ENCODE measurements at places on chromosomes 6 and 20.

GRCh38 chr20:41984031-41984430 is 365.9 kb upstream of the CHD6 start:
- DNase-seq = no peak

GRCh38 chr6:122803171-122803661 is 14.2 kb downstream of the SMPDL3A start:
- no peak for DNase-seq

DNA sequence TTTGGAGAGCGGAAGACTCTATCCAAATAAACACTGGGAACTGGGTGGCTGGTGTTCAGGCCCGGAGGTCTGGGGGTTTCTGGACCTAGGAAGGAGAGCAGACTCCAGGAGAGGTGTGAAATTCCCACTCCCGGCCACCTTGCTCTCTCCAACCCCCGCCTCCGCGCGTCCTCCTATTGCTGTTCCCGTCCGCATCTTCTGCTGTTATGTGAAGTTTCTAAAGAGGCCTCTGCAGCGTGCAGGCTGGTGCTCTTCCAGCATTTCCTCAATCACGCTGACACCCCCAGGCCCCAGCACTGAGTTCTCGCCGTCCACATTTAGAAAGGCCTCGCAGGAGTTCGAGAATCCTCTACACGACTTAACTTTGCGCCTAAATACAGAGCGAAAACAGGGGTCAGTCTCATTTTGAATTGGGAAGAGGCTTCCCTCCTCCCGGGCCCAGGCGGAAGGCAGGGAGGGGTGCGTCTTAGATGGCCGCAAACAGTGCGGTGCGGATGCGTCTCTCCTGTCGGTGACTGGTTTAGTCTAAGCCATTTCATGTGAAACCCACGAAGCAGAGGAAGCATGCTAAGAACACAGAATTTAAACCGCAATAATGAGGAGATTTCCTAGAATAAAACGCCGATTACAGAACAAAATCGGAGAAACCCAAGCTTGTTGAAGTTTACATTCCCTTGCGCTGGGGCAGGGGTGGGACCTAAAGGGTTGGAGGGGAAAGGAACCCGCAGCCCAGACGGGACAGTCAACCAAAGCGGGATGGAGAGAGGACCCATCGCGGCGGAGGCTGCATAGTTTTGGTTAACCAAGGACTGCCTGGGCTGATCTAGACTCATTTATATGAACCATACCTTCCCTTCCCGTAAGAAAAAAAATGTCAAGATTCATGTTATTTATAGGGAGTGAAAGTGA is 4.0 kb upstream of the FOXF2 start:
- no peak for DNase-seq

GRCh38 chr6:24584382-24584720 is 61.6 kb downstream of the KIAA0319 start:
- DNase-seq = no peak

DNA sequence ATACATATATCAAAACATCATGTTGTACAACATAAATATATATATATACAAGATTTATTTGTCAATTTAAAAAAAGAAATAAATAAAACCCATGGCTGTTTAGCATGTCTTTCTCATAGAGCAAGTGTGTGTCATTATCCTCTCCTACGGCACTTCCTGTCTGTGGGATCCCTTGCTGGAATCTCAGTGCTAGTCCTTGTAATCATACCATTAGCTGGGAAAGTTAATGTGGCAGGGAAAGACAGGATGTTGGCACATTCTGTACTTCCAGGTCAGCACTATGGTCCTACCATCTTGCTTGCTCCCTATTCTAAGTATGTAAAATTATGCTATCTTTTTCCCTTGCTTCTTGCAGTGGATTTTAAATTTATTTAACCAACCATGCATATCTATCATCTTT is 9.5 kb upstream of the SLC17A3 start:
- no peak for DNase-seq

DNA sequence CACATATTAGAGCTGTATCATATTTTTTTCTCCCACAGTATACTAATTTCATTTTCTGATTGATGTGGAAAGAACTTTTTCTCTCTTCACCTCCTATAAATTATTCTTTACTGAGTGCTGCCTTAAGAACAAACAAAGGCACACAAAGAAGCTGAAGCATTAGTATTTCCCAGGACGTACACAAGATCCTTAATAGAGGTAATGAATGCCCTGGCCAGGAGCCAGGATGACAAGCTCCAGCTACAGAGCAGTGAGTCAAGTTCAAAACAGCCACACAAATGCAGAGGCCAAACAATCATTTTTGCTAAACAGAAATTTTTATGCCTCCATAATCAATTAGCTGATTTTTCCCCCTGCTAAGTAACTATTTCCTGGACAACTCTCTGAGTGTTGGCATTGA is 639.6 kb downstream of the EPHA7 start:
- DNase-seq = no peak

GRCh38 chr6:90268178-90268577 is 28.5 kb downstream of the BACH2 start:
- DNase-seq = no peak

DNA sequence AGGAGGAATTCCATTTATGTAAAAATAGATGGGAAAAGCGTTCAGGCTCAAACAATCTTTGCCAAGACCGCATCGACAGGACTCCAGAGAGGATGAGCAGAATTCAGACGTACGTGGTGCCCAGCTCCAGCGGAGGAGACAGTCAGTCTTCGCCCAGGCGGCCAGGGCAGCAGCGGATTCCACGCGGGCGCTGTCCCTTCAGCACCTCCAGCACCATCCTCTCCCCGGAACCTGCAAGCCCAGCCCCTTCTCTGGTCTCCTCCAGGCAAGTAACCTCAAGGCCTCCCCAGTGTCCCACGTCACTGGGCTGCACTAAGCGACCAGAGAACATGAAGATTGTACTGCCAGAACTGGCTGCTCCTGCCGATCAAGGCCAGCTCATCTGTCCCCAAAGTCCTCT is 2.8 kb upstream of the KCNQ2 start:
- DNase-seq = no peak

DNA sequence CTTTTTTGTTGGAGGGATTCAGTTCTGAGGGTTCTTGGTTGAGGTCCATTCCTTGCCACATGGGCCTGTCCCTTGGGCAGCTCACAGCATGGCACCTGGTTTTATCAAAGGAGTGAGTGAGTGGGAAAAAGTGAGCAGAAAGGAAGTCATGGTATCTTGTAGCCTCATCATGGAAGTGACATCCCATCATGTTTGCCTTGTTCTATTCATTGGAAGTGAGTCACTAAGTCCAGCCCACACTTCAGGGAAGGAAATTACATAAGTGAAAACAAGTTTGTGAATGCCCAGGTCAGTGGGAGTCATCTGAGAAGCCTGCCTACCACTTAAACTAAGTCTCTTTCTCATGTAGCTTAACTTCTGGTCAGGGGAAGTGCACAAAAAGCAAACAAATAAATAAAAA is 32.8 kb upstream of the ZNFX1 start:
- DNase-seq = no peak

- no peak for DNase-seq
Observed at GRCh38 chr6:90131614-90132423, 164.8 kb downstream of the BACH2 start.

DNA sequence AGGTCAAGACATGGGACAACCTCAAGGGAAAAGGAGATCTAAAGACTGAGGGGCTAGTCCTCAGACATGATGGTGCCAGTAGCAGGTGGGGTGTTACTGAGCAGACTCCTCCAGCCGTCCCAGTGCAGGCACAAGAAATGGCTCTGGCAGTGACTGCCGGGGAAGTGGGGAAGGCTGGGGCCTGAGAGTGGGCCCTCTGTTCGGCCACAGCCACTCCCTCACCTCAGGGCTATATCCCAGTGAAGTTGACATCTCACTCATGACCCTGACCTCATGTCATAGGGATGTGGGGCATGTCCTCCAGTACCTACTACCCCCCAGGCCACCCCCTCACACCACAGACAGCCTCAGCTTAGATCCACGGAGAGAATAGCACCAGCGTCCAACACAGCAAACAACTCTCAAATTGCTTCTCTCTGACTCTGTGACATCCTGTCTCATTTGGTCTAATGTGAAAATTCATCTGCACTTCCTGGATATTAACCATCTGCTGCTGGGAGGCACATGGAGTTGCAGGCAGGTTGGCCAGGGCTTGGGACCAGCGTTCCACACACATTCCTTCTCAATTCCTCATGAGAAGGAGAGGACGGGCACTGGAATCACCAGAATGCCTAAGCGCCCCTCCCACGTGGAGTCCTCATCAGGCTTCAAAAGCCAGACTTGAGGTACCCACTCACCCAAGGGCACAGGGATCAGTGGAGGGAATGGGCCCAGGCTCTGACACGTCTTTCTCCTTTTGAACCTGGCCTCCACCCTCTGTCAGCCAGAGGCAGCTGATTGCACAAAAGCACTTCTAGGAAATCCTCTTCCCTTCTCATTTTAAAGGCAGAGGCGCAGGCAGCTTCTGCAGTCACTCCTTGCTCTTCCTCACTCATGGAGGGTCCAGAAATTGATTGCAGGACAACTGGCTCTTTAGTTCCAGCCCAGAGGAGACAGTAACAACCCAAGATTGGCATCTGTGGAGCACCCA is 163.6 kb upstream of the CST7 start:
- no peak for DNase-seq

- no peak for DNase-seq
Observed at GRCh38 chr6:29968905-29969304, 26.6 kb downstream of the HLA-A start.

- no peak for DNase-seq
Observed at GRCh38 chr6:16694781-16695578, 66.3 kb downstream of the ATXN1 start.

DNA sequence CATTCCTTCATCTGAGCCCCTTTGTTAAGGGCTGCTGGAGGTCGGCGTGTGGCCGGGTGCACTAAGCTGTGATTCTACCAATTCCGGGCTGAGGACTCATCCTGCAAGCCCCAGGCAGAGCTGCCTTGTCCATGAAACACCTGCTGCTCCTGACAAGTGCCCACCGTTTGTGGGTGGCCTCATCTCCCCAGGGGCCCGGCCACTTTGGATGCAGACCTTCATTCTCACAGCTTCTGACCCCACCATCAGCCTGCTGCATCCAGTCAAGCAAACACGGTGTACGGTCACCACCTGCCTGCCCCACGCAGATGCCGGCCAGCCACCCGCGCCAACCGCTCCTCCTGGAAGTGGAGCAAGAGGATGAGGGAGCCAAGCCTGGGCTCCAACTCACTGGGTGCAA is 382.7 kb downstream of the THBS2 start:
- DNase-seq = no peak

- DNase-seq = no peak
Observed at GRCh38 chr20:49032455-49032854, 13.7 kb upstream of the CSE1L start.

DNA sequence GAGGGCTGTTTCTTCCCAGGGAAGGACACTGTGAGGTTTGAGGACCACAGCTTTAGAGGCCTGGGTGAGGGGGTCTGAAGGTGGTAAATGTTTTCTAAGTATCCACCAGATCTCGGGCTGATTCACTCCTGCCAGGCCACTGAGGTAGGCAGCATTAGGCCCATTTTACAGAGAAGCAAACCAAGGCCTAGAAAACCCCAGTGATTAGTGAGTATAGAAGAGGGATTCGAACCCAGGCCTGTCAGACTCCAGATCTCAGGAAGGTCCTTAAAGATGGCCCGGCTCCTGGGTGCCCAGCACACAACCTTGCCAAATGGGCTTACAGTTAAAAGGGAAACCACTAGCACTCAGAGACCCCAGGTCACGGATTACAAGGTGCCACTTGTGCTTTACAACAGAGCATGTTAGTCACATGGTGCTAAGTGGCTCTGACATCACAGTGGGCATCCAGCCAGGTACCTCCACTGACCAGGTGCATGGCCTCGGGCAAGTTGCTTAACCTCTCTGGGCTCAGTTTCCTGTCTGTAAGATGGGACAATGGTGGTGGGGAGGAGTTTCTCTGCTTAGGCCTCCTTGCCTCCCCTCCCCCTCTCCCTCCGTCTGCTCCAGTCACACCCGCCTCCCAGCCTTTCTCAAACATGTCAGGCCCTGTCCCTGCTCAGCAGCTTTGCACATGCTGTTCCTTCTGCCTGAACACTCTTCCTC is 18.8 kb upstream of the SIRPA start:
- DNase-seq = no peak

GRCh38 chr6:16468991-16469615 is 230.7 kb downstream of the GMPR start:
- DNase-seq = no peak

DNA sequence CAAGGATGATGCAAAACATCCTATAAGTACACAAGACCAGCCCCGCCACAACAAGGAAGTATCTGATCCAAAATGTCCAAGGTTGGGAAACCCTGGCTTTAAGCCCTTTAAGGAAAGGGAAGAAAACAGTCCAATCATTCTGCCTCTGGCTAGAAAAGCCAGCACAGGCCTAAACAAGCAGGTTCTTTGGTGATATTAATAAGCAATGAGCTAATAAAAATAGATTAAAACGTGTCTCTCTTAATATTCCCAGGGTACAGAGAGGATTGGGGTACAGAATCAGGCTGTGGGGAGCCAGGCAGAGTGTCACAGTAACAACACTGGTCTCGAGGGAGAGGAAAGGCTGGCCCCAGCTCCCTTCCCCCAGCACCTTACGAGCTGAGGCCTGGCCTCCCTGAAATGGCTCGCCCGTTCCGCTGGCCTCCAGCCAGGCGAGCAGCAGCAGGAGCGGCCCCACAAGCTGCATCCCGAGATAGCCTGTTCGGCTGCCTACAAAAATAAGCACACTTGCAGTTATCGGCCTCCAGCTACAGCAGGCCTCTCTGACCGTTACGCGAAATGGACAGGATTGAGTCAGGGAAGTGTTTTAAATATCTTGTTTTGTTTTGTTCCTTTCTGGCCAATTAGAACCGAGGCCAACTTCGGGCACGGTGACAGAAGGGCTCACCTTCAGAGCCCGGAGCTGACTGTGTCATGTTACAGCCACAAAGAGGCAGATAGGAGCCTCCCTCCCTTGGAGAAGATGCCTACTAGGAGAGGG is 4.0 kb upstream of the ZMYND8 start:
- no peak for DNase-seq

GRCh38 chr20:549722-550496 is 6.3 kb upstream of the CSNK2A1 start:
- DNase-seq = no peak

- DNase-seq = no peak
Observed at GRCh38 chr6:168134560-168135201, 55.7 kb upstream of the FRMD1 start.

GRCh38 chr6:117956386-117956785 is 49.3 kb downstream of the SLC35F1 start:
- no peak for DNase-seq

DNA sequence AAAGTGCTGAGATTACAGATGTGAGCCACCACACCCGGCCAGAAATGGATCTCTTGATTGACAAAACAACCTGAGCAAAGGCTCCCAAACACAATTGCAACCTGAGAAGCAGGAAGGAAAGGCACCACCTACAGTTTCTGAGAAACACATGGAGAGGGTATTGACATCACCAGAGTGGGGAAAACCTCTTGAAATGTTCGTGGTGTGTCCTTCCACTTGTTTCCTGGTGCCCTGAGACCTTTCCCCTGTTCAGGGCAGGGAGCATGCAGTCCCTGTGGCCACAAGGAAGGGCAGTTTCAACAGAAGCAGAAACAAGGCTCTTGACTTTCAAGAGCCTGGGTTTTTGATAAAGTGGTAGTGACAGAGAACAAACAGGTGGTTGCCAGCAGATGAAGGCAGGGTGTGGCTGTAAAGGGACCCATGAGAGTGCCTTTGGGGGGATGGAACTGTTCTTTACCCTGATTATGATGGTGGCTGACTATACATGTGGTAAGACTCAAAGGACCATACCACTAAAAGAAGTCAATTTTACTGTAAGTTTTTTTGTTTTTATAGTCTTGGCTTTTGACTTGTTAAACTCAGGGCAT is 3.2 kb upstream of the BPIFA1 start:
- DNase-seq = no peak

GRCh38 chr6:145789443-145789842 is 25.2 kb downstream of the FBXO30 start:
- no peak for DNase-seq

GRCh38 chr20:52974179-52974594 is 2.0 kb downstream of the TSHZ2 start:
- no peak for DNase-seq
